Stimulated activated memory B cell treated with anti-CD40 and anti-IgM and Interleukin-4, amounts not matched to agents 10 μg/mL and 1 μg/mL and 100 μg/mL, for 72 hours (primary cell): ENCODE measurements at places on chromosomes 1 and 21.

GRCh38 chr1:40224040-40224439 is 23.7 kb upstream of the TMCO2 start:
- ATAC-seq: no peak

DNA sequence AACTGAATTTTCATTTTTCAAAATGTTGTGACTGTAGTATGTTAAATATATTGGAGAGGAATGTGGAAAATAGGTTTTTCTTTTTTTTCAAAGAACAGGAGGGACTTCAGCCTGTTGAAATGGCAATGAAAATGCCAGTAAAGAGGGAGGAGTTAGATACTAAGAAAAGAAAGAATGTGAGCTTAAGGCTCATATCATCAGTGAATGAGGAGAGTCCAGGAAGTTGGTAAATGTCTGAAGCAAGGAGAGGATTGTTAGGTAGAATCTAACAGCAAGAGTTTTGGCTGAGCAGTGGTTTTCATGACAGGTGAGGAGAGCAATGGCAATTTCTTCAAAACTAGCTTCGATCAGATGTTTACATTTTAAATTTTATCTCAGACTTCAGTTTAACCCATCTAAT is 43.0 kb downstream of the PLA2G4A start:
- no peak for ATAC-seq

DNA sequence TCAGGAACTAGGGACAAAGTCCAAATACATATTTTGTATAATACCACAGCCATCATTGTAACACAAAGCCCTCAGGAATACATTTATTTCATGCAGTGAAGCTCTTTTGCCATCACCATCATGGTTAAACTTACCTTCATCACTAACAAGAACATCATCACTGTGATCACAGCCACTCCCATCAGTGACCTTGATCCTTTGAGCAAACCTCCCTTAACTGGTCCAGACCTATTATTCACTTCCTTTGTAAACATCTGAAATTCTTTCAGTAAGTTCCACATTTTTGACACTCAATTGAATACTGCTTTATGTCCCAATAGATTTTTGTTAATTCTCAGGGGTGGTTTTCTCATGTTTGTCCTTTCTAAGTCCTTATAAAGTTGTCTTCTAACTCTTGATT is 16.2 kb upstream of the KPRP start:
- no peak for ATAC-seq

GRCh38 chr1:101119289-101119688 is 93.7 kb upstream of the DPH5 start:
- ATAC-seq: no peak

DNA sequence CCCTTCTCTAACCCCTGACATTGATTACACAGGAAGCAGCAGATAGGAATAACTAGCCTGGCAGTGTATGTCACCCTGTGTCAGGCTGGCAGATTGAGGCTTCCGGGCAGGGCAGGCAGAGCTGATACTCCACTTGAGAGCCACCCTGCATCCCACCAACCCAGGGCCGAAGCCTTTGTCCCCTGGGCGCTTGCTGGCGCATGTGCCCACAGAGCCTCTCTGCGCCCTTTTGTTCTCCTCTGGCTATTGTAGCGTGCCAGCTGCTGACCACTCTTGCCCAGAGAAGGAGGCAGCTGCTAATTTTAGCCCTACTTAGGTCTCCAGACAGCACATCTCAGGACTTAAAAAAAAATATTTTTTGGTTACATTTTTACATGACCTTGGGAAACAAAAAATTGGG is 304.9 kb downstream of the HHAT start:
- no peak for ATAC-seq

DNA sequence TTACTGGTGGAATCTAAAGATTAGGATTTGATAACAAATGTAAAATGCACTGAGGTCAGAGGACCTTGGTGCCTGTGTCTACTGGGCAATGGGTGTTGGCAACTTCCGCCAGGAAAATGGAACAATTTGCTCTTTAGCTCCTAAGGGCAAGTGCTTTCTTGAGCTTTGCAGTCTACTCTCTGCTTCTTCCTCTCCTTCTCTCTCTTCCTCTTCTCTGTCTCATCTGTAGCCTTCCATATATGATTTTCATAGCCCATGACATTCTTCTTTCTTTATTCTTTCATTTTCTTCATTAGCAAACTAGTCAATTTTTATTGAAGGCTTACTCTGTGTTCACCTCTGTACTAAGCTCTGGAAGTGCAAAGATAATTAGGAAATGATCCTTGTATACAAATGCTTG is 35.5 kb downstream of the OVGP1 start:
- peak; percentile 48 for ATAC-seq

DNA sequence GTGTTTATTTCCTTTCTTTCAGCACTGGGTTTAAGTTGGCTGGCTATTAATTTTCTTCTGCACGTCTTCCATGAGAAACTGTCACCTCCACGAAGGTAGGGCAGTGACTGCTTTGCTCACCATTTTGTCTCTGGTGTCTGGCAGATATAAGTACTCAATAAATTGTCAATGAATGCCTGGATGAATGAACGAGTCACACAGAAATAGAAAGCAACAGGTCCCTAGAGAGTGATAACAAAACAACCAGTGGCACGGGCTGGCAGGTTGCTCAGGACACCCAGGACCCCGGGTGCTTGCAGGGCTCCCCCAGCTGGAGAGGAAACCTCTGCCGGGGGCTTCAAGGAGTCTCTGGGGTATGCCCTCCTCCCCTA is 3.2 kb upstream of the MYOC start:
- ATAC-seq: no peak

DNA sequence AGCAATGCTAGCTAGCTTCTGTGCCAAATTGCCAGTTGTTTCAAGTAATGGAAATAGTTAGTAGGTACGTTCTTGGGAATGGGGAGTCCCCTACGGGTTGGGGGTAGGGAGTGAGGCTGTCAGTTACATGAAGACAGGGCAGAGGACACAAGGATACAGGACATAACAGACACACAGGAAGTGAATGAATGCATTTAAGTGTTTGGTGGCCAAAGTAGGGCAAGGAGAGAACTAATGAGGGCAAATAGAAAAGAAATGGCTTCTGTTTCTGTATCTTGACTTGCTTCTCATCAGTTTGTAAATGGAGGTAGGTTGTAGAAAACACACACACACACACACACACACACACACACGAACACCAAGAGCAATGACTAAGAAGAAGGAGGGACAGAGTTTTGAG is 142.2 kb downstream of the S1PR1 start:
- ATAC-seq: no peak

DNA sequence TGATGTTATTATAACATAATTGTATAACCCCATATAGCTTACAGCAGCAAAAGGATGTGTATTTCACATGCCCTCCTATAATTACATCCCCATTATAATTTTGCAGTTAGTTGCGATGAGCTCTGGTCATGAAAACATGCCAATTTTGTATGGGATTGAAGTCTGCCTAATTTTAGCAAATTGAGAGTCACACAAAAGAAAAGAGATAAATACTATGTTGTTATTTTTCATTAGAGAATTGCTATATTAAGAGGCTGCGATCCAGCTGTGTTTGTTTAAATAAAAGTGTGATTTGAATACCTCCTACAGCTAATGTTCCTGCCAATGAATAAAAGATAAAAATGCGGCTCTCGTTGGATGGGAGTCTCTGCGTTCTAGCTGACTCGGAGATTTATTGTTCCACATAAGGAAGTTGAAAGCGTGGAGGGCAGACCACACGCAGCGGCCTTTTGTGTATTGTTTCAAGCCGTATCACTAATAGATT is 461.0 kb upstream of the NFIA start:
- no peak for ATAC-seq

DNA sequence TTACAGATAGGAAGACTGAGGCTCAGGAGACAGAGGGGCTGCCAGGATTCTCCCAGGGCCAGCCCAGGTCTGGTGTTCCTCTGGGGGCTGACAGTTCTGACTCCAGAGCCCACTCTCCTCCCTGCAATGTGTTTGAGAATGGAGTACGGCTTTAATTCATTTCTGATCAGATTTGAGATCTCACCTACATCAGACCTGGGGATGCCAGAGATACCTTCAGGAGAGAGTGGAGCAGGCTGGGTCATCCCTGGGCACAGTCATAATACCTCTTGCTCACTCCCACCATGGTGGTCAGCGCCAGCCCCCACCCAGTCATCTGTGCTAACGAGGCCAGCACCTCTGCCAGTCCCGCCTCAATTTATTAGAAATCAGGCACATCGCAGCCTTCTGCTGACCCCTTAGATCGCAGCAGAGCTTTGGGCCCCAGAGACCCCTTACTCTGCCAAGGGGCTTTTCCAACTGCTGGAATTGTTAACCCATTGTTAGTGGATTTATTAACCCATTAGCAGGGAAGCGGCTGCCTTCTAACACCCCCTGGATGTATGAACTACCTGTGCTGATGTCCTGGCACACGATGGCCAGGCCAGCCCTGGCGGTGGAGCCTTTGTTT is 352.1 kb downstream of the MATN1 start:
- no peak for ATAC-seq

DNA sequence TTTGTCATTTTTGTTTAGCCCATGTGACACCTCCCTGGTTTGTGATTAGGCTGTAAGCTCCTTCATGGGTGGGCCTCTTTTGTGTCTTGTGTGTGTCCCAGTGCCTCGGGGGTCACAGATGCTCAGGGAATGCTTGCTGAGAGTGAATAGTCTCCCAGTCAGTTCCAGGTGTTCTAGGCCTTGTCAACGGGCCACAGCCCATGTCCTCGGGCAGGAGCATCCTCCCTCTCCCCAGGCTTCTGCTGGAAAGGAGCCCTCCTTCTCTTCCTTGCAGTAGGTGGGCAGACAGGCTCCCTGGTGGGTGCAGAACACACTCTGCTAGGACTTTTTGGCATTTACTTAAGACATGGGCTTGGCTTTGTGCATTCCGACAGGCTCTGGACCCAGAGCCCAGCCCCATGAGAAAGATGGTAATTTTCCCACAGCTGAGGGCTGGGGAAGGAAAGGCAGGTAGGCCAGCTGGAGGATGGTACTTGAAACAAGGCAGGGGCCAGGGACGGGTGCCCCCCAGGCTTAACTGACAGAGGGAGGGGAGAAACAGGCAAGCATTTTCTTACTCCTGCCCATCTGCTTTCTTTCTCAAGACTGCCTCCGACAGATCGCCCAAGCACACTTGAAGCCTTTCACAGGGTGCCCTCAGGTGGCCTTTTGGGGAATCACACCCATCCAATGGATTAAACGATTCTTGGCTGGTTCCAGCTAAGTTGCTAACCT is 7.1 kb upstream of the CPLANE2 start:
- ATAC-seq: peak; percentile 74

DNA sequence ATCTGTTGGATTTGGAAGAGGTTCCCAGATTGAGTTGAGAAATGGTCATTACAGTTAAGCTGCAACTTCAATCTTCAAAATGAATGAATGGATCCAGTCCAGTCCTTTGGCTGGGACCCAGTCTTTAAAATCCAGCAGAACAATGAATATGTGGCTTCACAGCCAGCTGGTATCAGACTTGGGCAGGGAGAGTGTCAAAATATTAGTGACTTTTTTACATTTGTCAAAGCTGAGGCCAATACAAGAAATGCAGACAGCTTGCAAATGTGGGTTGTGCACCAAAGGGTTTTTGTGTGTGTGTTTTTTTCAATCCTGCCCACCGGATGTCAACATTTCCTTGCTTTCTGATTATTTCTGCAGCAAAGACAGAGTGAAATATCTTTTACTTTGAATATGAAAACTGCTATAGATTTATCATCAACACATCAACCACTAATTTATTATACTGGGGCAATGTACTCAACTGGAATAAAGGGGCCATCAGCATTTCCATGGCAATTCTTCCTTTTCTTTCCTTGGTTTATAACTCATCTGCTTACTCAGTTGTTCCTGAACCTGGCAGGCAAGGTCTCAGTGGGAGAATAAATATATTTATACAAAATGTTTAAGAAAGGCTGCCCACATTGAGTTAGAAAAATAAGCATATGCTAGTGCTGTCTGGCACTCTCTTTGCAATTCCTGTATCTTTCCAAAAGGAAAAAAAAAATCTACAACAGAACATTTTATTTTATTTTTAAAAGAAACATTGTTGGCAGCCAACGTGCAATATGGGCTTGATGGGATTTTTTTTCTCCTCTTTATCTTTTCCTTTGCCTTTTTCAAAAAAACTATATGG is 491.6 kb upstream of the C1orf87 start:
- no peak for ATAC-seq

GRCh38 chr1:210482945-210483617 is 154.4 kb downstream of the HHAT start:
- ATAC-seq: no peak

GRCh38 chr1:21644906-21645305 is 24.3 kb downstream of the RAP1GAP start:
- ATAC-seq: no peak

- no peak for ATAC-seq
Measured at GRCh38 chr1:47471163-47471562, 33.3 kb downstream of the FOXD2 start.

DNA sequence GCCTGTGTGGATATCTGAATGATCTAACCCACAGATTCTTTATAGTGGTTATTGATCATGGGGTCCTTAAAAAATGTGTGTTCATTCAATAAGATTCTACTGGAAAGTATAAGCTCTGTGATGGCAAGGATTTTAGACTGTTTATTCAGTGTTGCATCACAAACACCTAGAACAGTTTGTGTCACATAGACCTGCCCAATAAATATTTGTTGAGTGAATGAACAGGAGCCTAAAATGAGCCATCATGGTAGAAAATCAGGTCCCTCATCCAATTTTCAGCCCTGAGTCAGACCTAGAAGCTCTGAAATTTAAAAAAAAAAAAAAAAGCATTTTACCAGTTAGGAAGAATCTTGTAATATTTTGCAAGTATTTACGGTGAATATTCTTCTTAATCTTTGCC is 2.3 kb upstream of the RGSL1 start:
- ATAC-seq: no peak

DNA sequence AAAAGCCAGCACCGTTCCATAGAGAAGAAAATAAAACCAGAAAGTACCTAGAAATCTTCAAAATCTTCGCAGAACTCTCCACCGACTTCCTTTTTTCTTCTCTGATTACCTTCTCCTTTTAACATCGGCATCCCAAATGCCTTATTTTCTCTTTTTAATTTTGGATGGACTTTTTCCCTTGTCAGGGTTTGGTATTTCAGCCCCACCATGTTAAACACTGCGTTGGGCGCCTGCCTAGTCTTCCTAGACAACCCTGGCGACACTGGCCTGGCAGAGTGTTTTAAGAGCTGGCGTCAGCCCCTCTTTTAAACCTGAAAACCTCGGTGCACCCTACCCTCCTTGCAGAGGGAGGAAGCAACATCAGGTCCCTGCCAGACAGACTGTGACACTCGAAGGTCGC is 66.0 kb upstream of the EFHD2 start:
- ATAC-seq: no peak
